ENCODE measurements at places on chromosomes 16 and 17.

- no peak for DNase-seq
Measured at GRCh38 chr17:63550817-63551639, 751 bp downstream of the DCAF7 start.

DNA sequence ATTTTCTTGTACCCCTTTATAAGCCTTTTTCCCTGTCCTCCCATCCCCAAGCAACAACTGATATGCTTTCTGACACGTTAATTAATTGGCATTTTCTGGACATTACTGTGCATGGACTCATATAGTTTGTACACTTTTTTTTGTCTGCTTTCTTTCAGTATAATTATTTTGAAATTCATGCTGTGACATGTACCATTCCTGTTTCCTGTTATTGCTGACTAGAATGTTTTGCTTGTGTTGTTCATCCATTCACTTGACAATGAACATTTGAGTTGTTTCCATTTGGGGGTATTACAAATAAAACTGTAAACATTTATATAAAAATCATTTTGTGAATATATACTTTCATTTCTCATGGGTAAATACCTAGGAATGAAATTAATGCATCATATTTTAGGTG lies 50.6 kb downstream of the RBBP6 start:
- no peak for DNase-seq

- DNase-seq = no peak
Measured at GRCh38 chr16:24775455-24775854, 46.0 kb downstream of the TNRC6A start.

DNA sequence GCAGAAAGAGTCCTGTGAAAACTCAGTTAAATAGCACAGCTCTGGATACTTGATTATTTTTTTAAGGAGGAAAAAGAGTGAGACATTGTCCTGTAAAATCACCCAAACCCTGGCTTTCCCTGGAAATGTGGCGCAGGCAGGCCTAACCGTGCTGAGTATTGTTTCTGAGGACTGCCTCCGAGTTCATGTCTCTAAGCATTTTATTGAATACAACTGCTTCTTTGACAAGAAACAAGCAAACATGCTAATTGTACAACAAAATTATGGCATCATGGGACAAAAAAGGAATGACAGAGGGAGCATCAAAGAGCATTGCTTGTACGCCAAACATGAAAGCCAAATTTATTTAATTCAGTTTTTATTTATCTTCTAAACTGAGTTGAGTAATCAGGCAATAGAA lies 64.5 kb upstream of the HSBP1 start:
- DNase-seq = no peak

DNA sequence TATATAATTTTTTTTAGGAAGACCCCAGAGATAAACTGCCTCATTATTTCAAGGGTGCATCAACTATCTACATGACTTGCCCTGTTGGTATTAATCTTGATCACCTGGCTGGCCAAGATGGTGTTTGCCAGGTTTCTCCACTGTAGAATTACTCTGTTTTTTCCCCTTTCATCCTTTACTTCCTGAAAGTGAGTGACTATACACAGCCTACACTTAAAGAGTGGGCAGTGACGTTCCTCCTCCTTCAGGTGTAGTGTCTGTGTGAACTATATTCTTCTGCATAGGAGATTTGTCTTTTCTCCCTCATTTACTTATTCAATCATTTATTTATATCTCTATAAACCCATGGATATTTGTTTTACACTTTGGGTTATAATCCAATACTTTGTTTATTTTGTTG lies 246.7 kb downstream of the IRF8 start:
- no peak for DNase-seq

- DNase-seq = no peak
Measured at GRCh38 chr17:35030780-35031179, 32.7 kb downstream of the RFFL start.

DNA sequence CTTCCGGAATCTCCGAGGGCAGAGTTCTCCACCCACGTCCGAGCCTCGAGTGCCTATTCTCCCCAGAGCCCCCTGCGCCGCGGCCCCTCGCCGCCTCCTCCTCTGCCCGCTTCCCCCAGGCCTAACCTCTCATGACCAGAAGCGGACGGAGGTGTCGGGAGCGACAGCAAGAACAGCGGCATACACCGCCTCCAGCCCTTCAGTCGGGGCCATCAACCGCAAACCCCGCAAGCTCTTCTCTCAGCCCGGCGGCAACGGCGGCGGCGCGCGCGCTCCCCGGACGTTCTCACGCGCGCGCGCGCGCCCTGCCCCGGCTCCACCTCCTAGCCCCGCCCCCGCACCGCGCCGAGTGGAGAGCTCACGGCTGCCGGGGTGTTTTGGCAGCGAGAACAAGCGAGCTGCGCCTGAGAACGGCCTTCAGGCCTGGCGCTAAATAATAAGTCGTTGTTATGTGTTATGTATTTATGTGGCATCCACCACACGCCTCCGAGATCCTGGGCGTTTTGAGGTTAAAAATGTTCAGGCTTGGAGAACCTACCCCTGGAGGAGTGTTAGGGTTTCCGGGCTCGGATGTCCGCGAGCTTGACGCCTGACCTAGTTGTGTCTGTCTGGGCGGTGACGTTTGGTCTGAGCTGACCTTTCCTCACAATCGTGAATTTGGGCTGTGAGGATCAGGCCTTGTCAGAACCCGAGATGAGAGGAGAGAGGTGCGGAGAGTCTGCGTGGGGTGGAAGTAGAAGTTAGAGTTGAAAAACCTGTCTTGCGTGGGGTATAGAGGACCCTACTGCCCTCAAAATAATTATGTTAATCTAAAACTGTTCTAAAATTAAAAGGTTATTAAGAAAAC lies at the start of gene RNFT1:
TSS of gene RNFT1 (minus strand) at position 259 of the 847 bp plus-strand sequence. CDS start at position 182, 77 bp downstream.
- peak; percentile 66 for DNase-seq

GRCh38 chr16:57938936-57939871 lies 31.7 kb downstream of the CNGB1 start:
- no peak for DNase-seq

GRCh38 chr16:30977502-30977901 lies 7.5 kb upstream of the HSD3B7 start:
- DNase-seq = no peak

GRCh38 chr17:38701504-38702165 lies 3.4 kb upstream of the MLLT6 start:
- no peak for DNase-seq

- peak; percentile 40 for DNase-seq
Measured at GRCh38 chr16:50806099-50807062, 64.5 kb downstream of the CYLD start.

- no peak for DNase-seq
Measured at GRCh38 chr16:50297301-50298074, 31.1 kb downstream of the ADCY7 start.

GRCh38 chr16:60811051-60811608 lies 1225.1 kb downstream of the CDH8 start:
- no peak for DNase-seq

GRCh38 chr17:38786372-38786771 lies 13.0 kb downstream of the PIP4K2B start:
- DNase-seq = no peak

DNA sequence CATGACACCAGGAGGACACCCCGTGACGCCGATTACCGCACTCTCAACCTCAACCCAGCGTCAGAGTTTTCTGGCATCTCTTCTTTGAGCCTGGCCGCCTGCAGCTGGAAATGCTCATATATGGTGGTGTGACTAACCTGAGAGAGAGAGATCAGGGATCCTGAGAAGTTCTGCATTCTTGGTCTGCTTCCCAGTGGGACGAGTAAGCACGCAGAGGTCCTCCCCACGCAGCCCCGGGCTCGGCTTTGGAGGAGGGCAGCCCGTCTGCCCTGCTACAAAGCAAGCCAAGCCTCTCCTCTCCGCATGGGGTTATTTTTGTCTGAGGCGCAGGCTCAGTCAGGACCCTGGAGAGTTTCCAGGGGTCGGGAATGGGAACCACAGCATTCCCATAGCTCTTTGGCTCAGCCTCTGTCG lies 16.5 kb downstream of the CRISPLD2 start:
- no peak for DNase-seq

- DNase-seq = no peak
Measured at GRCh38 chr17:7282752-7283321, 1.3 kb downstream of the SLC2A4 start.

- no peak for DNase-seq
Measured at GRCh38 chr17:41689497-41690299, 1.0 kb downstream of the EIF1 start.

DNA sequence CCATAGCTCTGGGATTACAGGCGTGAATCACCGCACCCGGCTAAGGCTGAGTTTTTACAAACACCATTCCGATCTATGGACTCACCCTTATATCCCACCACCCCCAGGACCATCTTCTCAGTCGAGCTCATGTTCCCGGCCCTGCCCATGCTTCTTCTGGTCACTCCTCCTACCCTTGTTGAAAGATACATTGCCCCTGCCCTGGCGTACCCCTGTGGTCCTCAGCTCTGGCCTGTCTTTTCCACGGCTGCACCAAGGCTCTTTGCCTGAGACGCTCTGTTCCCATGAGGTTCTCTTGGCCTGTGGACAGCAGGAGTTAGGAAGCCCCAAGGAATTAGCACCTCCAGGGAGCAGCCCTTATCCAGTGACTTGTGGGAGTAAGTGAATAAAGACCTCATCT lies 379.4 kb upstream of the TNRC6C start:
- no peak for DNase-seq

DNA sequence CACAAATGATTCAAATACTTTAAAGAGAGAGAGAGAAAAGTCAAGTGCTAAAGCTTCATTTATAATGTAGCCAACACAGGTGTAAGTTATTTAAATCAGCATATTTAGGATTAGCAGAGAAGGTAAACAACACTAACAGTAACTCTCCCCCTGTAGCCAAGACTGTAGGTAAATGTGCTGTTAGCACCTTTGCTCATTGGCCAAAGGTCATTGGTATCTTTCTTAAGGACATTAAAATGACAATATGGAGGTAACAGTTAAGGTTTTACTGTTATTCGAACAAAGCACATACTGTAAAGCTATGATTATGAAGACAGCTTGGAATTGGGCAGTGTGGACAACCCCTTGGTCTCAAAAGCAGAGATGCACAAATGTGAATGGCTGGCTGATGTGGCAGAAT lies 28.7 kb downstream of the LITAFD start:
- no peak for DNase-seq

DNA sequence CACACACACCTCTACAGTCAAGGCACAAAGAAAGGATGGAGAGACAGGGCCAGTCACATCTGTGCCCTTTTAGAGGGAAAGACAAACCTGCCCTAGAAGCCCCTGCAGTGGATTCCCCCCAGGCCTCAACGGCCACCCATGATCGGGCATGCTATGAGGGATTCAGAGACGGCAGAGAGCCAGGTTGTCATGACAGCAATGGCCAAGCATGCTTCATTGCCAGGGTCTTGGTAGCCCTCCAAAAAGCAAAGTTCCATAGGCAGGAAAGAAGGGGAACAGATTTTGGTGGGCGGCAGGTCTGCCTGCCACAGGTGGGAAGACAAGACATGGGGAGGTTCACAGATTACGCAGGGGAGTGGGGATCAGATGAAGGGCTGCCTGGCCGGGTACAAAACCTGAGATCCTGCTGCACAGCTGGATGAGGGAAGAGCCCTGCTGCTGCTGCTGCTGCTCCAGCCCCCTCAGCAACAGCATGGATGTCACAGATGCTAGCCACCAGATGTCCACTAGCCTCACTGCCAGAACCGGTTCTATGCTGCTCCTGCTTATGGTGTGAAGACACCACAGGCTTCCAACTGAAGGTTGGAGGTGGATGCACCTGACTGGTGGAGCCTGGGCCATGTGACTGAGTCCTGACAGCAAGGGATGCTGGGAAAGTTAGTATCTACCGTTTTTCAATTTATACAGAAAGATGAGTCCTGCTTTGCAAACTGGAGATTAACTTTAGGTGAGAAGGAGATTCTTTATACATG lies 17.8 kb downstream of the ACTG1 start:
- DNase-seq = no peak

DNA sequence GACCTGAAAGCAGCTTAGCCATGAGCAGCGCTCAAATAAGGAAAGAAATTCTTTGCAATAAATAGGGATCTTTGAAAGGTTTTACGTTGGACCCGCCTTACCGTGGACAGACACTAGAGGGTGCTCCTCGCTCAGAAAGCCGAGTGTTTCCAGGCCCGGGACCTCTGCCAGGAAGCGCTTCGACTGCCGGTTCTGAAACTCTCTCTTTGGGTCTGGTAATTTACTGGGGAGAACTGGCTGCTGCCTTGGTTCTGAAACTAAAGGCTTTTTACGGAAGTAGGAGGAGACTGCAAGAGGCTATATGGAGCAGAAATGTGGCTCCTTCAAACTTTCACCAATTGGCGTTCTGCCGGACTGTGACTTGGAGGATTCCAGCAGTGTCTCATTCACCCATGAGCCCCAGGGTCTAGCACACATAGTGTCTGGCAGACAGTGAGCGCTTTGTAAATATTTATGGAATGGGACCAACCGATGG lies 45.6 kb upstream of the HOXB9 start:
- DNase-seq = peak; percentile 51

DNA sequence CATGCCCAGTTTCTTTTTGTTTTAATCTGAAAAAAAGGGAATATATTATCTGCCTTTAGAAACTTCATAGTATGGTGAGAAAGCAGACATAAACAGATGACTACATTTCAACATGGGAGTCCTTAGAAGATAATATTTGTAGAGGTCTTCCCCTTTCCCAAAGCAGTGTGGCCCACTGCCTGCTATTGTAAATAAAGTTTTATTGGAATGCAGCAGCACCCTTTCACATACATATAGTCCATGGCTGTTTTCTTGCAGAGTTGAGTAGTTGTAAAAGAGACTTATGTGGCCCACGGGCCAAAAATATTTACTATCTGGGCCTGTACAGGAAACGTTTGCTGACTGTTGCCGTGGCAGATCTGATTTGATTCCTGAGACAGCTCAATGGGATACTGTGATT lies 8.5 kb downstream of the KATNIP start:
- DNase-seq = no peak

DNA sequence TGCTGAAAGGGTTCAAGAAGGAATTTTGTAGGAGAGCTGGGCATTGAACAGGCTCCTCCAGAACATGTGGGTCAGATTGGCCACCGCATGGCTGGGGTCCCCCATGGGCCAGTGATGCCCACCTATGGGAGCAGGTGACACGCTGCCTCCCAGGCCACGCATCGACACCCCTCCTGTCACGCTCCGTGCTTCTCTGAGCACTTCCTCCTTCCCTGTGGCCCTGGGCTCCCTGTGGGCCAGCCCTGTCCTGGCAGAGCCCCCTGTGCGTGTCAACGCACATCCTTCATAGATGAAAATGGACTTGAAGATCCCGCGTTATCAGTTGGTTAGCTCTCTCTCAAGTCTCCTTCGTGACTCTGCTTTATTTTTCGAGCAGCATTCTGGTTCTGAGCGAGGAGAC lies 160.3 kb downstream of the RPTOR start:
- DNase-seq = no peak
